ENCODE measurements at places on chromosomes 2 and 18.

DNA sequence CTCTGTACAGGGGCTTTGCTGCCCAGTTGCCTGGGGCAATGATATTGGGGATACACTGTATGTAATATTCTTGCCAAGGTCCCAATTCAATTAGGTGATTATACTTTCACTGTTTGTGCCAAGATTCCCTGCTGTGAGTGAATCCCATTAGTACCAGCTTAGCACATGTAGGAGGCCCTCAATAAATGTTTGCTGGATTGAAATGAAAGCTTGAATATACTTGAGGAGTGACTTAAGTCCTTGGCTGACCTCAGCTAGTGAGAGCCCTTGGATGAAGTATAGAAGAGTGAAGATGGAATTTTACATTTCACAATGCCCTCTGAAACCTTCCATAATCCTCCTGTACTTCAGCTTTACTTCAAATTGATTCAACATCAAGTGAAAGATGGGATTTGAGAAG, 102.9 kb downstream of the GATA6 start:
- no peak overlapping the region for H3K4me3 ChIP-seq
- no peak overlapping the region for H3K27ac ChIP-seq
- no peaks in the 10 kb centered on the region for H3K36me3 ChIP-seq
- H3K4me1 ChIP-seq: no peaks in the 10 kb centered on the region
- no peaks in the 10 kb centered on the region for H3K27me3 ChIP-seq
- DNase-seq: no peak

- no peak overlapping the region for H3K4me3 ChIP-seq
- H3K27ac ChIP-seq: no peak overlapping the region
- DNase-seq: no peak
Measured at GRCh38 chr18:741931-742512, 29.6 kb upstream of the ENOSF1 start.

DNA sequence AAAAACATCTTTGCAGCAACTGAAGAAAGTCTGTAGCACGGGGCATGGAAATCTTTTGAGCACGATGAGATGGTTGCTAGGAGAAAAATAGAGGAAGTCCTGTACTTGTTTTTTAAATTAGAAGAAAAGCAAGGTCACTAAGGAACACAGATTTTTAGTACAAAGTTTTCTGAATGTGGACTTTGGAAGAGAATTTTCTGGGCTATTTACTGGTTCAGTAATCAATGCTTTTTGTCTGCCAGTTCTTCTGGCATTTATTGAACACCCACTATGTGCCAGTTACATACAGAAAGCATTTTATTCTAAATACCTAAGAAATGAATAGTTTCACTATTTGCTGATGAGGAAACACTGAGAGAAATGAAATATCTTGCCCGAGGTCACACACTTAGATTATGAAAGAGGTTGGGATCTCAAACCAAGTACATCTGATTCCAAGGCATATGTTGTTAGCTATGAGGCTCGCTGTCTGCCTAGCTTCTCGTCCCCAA, 15.6 kb upstream of the MAP3K20 start:
- no peak for DNase-seq
- H3K36me3 ChIP-seq: no peaks in the 10 kb centered on the region

- no peaks in the 10 kb centered on the region for H3K36me3 ChIP-seq
- no peak for DNase-seq
- no peak overlapping the region for H3K4me3 ChIP-seq
- H3K27me3 ChIP-seq: no peaks in the 10 kb centered on the region
- H3K27ac ChIP-seq: no peak overlapping the region
Measured at GRCh38 chr2:191265311-191266170, 20.3 kb downstream of the MYO1B start.

- no peaks in the 10 kb centered on the region for H3K27me3 ChIP-seq
- no peaks in the 10 kb centered on the region for H3K36me3 ChIP-seq
- H3K4me1 ChIP-seq: no peaks in the 10 kb centered on the region
- H3K27ac ChIP-seq: no peak overlapping the region
Measured at GRCh38 chr2:40877734-40878288, 425.9 kb upstream of the SLC8A1 start.

- no peak for DNase-seq
- no peaks in the 10 kb centered on the region for H3K36me3 ChIP-seq
- H3K27ac ChIP-seq: no peak overlapping the region
- no peak overlapping the region for H3K4me3 ChIP-seq
- H3K4me1 ChIP-seq: no peaks in the 10 kb centered on the region
- H3K27me3 ChIP-seq: no peaks in the 10 kb centered on the region
Measured at GRCh38 chr2:221848286-221848685, 276.2 kb upstream of the EPHA4 start.

DNA sequence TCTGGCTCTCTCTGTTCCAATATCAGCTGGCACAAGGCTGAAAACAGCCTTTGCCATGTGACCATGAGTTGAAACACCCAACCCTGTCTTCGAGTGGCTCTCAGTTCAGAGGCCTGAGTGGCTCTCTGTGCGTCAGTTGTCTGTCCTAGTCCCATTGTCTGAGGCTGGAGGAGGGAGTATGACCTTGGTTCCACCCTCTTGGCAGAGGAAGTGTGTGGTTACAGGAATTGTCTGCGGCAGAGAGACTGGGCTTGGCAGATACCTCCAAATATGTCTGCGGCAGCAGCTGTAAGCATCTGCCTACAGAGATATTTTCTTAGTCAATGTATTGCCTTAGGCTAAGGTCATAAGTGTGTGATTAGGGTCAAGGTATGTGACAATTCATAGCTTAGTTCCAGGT, 32.6 kb downstream of the CNGA3 start:
- H3K27me3 ChIP-seq: no peaks in the 10 kb centered on the region
- no peaks in the 10 kb centered on the region for H3K36me3 ChIP-seq
- H3K27ac ChIP-seq: no peak overlapping the region
- peaks cover 4% of the 10 kb centered on the region for H3K4me1 ChIP-seq
- H3K4me3 ChIP-seq: no peak overlapping the region

DNA sequence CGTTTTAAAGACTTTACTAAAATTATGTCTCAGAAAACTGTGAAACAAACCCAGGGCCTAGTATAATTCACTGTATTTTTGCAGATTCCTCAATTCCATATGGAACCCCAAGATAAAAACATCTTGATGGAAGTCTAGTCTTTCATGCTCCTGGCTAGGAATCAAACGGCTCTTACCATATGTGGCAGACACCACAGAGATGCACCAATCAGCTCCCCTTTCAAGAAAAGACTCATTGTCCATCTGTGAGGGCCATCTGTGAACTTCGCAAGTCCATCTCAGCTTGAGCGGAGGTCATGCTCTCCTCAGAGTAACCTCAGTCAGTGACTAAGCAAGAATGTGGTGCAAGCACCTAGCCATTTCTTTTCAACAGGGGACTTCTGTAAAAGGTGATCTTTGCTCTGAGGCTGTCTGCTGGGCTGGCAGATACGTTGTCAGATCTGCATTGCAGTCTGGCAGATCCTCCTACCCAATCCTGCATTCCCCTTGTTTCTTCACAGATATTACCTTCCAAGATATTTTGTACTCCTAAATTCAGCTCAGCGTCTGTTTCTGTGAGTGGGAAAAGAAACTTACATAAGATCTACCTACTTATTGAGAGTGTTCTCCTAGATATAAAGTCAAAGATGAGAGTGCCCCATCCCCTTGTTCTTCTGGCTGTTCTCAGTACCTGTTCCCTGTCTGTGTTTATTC, 419.3 kb downstream of the SPAG16 start:
- H3K4me3 ChIP-seq: no peak overlapping the region
- H3K27ac ChIP-seq: no peak overlapping the region
- no peaks in the 10 kb centered on the region for H3K27me3 ChIP-seq
- no peak for DNase-seq
- no peaks in the 10 kb centered on the region for H3K36me3 ChIP-seq

- no peak overlapping the region for H3K27ac ChIP-seq
- no peaks in the 10 kb centered on the region for H3K36me3 ChIP-seq
- no peak for DNase-seq
- no peaks in the 10 kb centered on the region for H3K27me3 ChIP-seq
Measured at GRCh38 chr2:42851186-42851585, 58.8 kb upstream of the HAAO start.

DNA sequence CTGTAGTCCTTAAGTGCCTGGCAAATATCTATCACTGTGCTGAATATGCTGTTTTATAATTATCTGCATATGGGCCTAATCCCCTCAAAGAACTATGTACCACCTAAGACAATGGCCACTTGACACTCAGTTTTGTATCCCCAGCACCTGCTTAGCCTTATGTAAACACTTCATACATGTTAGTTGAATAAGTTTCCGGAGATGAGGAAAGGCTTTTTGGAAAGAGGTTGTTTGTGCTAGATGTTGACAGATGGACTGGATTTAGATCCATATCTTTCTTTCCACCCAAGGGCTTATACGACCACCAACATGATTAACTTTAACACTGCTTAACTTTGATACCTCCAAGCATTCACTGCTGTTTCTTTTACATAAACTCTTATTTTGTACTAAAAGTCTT, 63.3 kb downstream of the FAM228A start:
- H3K36me3 ChIP-seq: no peaks in the 10 kb centered on the region
- no peaks in the 10 kb centered on the region for H3K27me3 ChIP-seq
- no peak overlapping the region for H3K4me3 ChIP-seq

- H3K27me3 ChIP-seq: no peaks in the 10 kb centered on the region
- H3K36me3 ChIP-seq: no peaks in the 10 kb centered on the region
- H3K4me3 ChIP-seq: no peak overlapping the region
- H3K4me1 ChIP-seq: no peaks in the 10 kb centered on the region
- H3K27ac ChIP-seq: no peak overlapping the region
Measured at GRCh38 chr2:212987492-212987891, 163.9 kb downstream of the IKZF2 start.

GRCh38 chr2:44083054-44083453, 85.6 kb upstream of the PPM1B start:
- no peak overlapping the region for H3K4me3 ChIP-seq
- no peaks in the 10 kb centered on the region for H3K27me3 ChIP-seq
- no peak overlapping the region for H3K27ac ChIP-seq
- DNase-seq: no peak

- H3K4me3 ChIP-seq: no peak overlapping the region
- H3K27me3 ChIP-seq: no peaks in the 10 kb centered on the region
- no peak for DNase-seq
- no peak overlapping the region for H3K27ac ChIP-seq
- H3K36me3 ChIP-seq: no peaks in the 10 kb centered on the region
- no peaks in the 10 kb centered on the region for H3K4me1 ChIP-seq
Measured at GRCh38 chr18:39365836-39366485, 1800.4 kb upstream of the CELF4 start.

DNA sequence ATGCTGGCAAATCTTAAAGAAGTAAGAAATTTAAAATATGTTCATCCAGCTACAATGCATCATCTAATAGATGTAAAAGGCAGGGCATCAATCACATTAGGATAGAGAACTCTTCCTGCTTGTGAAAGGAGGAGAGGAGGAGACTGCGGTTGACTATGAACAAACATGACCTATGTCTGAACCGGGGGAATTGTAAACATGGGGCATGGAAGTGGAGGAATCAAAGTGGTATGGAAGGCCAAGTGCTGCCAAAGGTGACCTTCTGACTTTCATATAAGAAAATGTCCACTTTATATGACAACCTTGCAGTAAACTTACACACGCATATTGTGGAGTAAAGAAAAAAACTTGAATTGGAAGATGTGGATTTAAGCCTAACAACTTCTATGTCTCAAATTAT, 20.0 kb upstream of the SLC8A1 start:
- no peaks in the 10 kb centered on the region for H3K27me3 ChIP-seq
- no peak overlapping the region for H3K27ac ChIP-seq
- no peaks in the 10 kb centered on the region for H3K4me1 ChIP-seq

DNA sequence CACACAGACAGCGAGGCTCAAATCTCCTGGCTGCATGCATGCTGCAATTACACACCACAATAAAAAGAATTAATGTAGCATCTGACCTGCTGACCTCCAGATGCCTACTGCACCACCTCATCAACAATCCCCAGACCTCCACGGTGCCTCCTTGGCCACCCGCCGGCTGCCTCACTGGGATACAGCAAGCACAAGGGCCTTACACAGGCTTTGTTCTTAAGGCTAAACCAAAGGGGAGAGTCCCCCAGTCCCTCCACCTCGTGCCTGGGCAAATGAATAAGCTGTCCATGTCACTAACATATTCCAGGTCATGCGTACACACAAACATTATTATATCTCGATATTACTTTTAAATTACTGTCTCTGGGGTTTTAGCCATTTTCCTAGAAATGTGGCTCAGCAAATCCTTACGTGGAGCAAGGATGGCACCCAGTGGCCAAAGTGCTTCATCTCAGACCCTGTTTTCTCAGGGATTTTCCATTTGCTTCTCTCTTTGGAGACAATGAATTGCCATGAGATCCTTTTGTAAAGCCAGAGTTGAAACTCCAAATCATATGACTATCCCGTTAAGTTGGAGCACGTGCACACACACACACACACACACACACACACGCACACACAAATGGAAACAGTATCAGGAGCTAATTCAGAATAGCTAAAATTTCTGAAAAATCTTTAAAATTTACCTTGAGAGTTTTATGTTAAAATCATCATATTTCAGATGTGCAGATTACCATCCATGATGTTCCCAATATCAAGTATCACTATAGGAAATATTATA, 313.8 kb downstream of the PDE11A start:
- H3K36me3 ChIP-seq: no peaks in the 10 kb centered on the region
- H3K4me1 ChIP-seq: peaks cover 11% of the 10 kb centered on the region
- peak; percentile 64 for DNase-seq
- H3K27me3 ChIP-seq: peaks cover 5% of the 10 kb centered on the region
- peak overlapping the region; percentile 25 for H3K4me3 ChIP-seq

DNA sequence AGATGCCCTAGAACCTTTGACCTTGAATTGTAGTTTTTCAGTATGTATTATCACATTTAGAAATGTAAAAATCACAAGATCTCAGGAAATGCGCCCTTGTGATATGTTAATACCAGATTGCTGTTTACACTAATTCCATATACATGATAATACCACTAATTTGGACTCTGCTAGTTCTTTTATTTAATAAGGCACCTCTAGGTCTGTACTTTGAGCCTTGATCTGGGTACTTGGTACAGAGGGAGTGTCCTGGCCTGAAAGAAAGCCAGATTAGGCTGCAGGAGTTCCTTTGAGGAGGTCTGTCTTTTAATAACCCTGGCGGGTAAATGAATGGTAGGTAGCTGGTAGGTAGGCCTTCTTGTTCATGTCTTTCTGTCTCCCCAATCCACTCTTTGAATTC, 26.3 kb downstream of the PLEKHA3 start:
- H3K36me3 ChIP-seq: peaks cover 59% of the 10 kb centered on the region
- peaks cover 1% of the 10 kb centered on the region for H3K4me1 ChIP-seq
- no peaks in the 10 kb centered on the region for H3K27me3 ChIP-seq
- H3K4me3 ChIP-seq: no peak overlapping the region

GRCh38 chr2:173231465-173231864, 123.2 kb upstream of the CDCA7 start:
- no peak overlapping the region for H3K4me3 ChIP-seq
- no peak overlapping the region for H3K27ac ChIP-seq
- peaks cover 18% of the 10 kb centered on the region for H3K36me3 ChIP-seq
- no peaks in the 10 kb centered on the region for H3K27me3 ChIP-seq
- no peak for DNase-seq
